ENCODE measurements at places on chromosomes 16 and 17.

- no peak for DNase-seq
Measured at GRCh38 chr17:9356488-9356911, 219.1 kb downstream of the STX8 start.

DNA sequence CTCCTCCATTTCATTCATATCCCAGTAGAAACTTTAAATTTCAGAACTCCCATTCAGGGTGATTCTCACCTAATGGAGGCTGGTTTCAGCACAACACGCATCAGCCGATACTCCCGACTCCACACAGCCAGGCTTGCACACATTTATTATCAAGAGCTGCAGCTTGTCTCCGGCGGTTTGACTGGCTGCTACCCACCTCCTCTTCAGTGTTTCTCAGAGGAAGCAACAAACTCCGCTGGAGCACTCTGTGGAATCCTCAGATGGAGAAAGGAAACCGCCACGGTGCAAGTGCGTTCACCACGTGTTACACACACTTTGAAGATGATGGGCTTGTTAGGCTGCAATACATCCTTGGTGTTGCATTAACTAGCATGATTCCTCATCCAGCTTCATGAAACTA, 39.7 kb upstream of the NUDT7 start:
- no peak for DNase-seq

DNA sequence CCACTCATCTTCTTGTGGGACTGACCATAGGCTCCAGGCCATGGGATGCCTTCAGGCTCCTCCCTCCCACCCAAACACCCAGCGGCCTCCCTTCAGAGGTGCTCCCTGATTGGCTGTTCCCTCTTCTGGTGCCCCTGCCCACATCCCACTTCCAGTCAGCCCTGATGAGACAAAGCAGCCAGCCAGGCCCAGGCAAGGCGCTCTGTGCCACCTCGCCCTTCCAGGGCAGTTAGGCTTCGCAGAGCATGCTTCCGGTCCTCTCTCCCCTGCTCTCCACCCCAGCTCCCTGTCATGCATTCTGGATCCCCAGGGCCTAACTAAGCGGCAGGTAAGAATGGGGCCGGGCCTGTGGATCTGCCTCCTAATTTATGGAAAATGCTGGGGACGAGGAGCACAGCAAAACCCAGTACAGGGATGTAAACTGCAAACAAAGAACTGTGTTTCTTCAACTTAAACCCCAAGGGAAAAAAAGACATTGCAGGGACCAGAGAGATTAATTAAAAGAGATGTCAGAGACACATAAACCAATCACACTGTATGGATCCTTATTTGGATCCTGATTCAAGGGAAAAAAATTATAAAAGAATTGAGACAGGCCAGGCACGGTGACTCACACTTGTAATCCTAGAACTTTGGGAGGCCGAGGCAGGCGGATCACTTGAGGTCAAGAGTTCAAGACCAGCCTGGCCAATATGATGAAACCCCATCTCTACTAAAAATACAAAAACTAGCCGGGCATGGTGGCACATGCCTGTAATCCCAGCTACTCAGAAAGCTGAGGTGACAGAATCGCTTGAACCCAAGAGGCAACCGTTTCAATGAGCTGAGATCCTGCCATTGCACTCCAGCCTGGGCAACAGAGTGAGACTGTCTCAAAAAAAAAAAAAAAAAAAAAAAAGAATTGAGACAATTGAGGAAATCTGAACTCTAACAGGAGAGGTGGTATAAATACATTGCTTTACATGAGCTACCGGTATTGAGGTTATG, 26.0 kb downstream of the ZDHHC7 start:
- DNase-seq, result no peak

DNA sequence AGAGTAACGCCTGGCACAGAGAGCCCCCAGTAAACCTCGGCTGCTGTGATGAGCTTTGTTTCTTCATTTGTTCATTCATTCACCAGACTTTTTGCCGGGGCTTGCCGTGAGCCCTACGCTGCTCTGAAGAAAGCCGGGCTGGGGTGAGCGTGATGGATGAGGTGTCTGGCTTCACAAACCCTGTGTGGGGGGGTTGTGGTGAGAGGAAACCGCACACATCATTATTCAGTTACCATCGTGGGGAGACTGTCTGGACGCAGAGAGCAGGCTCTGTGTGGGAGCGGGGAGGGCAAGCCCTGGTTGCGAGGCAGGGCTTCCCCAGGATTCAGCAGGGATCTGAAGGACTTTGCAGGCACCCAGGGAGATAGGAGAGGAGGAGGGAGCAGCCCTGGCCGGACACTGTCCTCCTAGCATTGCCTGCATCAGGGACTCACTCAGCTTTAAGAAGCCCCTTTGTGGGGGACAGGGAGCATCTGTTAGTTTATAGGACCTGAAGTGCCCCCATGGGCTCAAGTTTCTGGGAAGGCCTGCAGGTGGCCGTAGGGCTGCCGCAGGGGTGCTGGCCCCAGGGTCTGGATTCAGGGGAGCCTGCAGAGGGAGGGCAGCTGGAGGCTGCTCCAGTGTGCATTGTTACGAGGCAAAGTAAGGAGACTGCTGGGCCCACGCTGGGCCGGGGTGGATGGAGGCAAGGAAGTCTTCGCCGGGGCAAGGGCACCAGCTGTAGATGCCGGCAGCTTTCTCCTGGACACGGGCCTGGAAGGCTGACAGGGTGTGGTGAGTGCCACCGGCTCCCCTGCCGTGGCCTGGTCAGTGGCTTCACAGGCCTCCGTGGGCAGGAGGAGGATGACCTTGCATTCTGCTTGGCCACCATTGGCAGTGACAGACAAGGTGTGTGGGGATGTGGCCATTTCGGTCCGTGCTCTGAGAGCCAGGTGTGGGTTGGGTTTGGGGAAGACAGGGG, 334.5 kb downstream of the SEC14L1 start:
- DNase-seq, result no peak

- peak; percentile 77 for DNase-seq
Measured at GRCh38 chr17:59329176-59330052, 2.0 kb upstream of the YPEL2 start.

DNA sequence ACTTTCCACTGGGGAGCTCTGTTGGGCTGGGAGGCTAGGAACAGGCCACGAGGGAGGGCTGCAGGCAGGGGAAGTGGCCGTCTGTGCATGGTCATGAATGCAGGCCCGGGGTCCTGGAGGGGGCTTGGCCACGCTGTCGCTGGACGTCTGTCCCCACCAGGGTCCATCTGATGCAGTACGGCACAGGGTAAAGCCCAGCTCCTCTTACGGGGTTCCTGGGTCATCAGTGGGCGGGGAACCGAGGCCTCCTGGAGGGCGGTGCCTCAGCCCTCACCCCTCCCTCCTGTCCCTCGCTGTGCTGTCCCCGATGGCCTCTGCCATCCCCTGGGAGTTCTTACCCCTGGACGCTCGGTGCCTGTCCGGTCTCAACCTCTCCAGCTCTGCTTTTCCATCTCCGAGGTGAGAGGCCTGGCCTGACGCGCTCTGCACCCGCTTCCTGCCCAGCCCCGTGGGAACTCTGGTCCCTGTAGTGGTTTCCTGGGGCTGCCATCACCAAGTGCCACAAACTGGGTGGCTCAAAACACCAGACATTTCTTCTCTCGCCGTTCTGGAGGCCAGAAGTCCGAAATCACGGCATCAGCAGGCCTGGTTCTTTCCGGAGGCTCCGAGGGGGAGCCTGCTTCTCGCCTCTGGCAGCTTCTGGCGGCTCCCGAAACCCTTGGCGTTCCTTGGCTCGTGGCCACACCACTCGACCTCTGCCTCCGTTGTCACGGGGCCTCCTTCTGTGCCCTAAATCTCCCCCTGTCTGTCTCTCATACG, 182.8 kb downstream of the SEC14L1 start:
- peak; percentile 87 for DNase-seq

- DNase-seq, result no peak
Measured at GRCh38 chr17:33664116-33664840, 371.2 kb upstream of the ASIC2 start.

- no peak for DNase-seq
Measured at GRCh38 chr17:70074956-70075355, at the start of gene KCNJ16. Gene KCNJ16, plus strand, starts transcription at chr17:70075225. Its CDS starts 56,863 bp downstream, at chr17:70132088.

Data from coronary artery (tissue), 2 donors.